ENCODE measurements at places on chromosomes 2 and 18.

DNA sequence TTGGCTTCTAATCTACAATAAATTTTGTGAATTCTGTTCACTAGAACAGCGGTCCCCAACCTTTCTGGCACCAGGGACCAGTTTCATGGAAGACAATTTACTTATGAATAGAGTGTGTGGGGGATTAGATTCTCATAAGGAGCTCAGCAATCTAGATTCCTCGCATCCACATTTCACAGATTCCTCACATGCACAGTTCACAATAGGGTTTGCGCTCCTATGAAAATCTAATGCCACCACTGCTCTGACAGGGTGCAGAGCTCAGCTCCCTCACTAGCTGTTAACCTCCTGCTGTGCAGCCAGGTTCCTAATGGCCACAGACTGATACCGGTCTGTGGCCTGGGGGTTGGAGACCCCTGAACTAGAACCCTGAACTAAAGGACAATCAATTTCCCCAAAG, 1568.6 kb upstream of the NXPH2 start:
- DNase-seq = no peak

DNA sequence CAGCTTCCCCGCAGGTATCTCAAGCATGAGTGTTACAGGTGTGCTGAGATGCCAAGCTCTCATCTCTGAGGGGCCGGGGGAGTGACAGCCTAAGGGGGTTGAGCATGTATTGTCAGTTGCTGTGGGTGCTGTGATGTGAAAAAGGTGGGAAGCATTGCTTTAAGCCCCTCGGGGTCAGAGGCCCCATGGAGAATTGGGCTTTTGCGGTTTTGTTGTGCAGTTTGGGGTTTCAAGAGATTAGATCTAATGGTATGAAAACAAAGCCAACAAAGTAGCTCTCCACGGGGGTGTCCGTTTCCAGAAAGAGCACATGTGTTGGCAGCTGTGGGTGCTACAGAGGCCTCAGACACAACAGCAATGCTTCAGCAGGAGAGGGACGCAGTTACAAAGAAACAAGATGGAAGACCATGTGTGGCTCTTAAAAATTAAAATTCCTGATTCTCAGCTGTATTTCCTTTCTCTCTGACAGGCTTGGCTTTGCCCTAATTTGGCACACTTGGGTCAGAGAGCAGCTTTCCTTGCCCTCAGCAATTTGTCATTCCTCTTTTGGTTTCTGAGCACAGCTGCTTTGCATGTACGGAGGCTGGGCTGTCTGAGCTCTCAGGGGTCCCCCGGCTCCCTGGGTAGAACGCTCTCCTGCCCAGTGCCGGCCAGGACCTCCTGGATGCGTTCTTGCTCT, 69.9 kb downstream of the TMEM247 start:
- DNase-seq = no peak

DNA sequence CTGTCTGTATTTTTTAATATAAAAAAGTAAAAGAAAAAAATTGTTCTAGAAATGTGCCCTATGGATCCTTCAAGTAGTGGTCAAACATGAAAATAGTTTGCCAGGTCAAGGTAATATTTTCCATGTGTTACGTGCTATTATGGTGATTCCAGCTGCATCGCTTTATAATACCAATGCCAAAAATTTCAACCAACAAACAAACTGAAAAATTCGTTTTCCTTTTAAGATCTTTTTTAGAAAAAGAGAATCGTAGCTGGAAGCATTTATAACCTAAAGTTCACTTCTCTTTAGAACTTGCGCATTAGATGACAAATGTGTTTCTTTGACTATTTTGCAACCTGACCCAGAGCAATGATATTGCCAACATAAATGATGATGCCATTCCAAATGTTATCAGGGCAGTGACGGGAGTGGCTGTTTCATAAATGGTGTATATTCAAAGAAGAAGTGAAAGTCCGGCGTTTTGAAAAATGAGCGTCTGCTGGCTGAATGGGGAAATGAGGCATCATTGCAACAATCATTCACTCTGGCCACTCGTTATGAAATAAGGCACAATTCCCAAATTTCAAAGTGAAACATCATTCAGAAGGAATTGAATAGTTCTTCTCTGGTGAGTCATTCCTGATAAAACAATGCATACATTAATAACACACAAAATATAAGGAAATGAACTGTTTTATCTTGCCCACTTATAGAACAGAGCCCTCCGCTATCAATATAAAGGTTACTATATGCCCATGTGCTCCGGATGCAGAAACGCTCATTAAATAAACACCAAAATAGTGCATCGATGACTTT, 297.4 kb downstream of the TGIF1 start:
- peak; percentile 12 for DNase-seq

GRCh38 chr2:220966636-220967035, 605.5 kb downstream of the EPHA4 start:
- no peak for DNase-seq

- no peak for DNase-seq
Measured at GRCh38 chr2:158172719-158173118, 71.0 kb downstream of the UPP2 start.

DNA sequence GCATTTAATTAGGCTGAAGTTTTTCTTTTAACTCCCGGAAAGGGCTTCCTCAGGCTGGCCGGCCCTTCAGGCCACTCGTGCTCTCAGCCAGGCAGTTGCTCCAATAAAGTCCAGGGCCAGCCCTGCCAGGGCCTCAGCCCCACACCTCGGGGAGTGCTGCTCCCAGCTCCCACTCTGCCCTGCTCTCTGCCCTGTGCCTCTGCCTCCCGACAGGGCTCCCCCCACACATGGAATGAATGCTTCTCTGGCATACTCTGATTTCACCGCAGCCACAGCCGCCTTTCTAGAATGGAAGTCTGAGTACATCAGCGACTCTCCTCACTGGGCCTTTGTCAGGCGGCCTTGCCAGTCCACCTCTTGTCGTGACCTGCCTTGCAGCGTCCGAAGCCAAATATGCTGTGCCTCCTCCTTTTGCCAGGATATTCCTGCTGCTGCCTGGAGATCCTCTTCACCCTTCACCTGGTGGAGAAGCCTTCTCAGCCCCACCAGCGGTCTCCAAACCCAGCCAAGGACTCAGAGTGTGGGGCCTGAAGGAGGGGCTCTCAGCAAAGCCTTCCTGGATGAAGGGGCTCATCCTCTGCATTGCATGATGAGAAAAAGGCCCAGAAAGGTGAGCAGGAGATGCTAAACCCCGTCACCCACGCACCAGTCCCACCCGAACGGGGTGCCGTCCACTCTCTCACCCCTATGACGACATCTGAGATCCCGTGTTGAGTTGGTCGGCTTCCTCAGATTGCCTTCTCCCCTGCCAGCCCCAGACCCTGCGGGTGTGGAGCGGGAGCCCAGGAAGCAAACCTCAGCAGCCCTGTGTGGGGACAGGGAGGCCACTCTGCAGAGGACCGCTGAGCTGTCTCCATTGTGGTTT, 472.7 kb upstream of the HS6ST1 start:
- no peak for DNase-seq

DNA sequence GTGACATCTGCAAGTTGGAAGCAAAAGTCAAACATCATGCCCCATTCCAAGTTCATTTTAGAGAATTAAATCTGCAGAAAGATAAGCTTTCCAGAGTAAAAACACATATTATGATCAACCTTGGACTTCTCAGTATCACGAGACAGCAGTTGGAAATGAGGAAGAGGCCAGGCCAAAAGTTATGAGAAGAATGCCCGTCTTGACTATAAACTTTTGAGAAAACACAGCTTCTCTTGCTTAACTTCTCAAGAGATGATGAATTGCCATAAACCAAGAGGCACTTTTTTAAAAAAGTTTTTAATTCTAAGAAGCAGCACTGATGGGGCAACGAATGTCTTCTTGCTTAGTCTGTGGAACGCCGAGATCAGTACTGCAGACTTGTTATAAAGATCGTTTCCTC, 52.6 kb upstream of the NFU1 start:
- no peak for DNase-seq

Measured in hematopoietic multipotent progenitor cell treated with erythropoietin and hydrocortisone succinate and interleukin-3 and kit ligand, for 4 days (in vitro differentiated cells).